ENCODE measurements at places on chromosomes 7 and 10.

DNA sequence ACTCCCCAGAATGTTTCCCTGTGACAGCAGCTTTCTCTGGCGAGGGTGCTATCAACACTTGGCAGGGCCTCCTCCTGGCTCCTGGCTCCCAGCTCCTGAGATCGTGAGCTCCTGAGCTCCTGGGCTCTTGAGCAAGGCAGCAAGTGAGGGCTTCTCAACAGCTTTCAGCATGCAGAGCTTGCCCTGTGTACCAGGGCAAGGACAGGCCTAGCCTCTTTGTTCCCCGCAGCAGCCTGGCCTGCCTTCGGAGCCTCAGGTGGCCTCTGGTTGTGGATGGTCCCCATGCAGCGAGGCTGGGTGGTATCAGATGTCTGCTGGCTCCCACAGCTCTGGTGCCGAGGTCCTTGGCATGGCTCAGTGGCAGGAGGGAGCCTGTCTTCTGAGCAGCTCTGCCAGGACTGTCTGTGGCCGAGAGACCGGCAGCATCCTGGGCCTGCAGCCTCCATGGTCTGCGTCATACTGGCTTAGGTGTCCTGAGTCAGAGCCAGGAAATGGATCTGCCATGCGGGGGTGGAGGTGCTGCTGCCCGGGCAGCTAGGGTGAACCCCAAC, 44.2 kb downstream of the ZMIZ1 start:
- peak; percentile 33 for DNase-seq

DNA sequence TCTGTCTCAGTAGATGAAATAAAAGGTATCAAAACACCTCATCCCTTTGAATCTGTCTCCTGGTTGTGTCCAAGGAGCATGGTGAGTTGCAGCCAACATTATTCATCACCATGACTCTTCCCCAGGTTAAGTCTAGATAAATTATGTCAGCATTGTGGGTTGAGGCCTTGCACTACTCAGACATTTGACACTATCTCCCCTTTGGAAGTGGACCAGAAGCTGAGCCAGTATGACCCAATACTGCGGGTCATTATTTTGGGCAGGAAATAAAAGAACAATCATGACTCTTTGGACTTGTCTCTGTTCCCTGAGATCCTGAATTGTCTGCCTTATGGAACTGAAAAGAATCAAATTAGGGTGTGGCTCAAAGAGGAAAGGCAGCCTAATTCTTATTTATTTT, 168.2 kb upstream of the FAM171A1 start:
- no peak for DNase-seq

GRCh38 chr7:105651798-105652197, 70.5 kb upstream of the EFCAB10 start:
- DNase-seq: no peak

GRCh38 chr7:121002048-121002756, 13.7 kb downstream of the CPED1 start:
- no peak for DNase-seq

DNA sequence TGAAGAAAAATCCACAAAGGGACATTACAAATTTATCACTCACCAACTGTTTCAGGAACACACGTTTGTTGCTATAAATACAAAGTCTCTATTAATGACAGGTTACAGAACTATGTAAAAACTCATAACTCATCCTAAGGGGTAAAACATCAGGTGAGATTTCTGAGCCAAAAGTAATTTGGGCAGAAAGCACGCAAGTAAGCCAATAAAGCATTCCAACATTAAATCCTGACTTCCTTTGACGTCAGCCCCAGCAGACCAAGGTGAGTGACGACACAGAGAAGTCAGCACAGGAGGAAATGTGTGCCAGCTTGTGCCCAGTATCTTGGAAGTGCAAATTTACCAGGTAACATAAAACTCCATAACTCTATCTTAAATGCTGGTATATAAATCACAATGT, 45.7 kb downstream of the IMMP2L start:
- DNase-seq: no peak

DNA sequence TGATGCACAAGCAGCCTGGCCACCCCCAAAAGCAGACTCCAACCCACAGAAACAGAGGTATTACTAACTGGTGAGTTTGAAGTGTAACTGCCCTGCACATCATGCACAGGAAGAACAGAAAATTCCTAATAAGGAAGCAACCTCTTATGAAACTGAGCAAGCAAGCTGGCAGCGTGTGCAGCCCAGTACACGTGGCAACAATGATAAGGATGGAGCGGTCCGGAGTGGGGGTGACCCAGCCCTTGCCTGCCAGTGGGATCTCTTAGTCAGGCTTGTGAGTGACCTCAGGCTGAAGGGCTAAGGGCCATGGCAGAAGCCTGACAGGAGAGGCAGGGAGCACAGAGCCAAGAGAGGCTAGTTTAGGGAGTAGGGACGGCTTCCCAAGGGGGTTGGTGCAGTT, 22.1 kb upstream of the AOAH start:
- no peak for DNase-seq

GRCh38 chr7:95777269-95777668, 4.9 kb downstream of the DYNC1I1 start:
- no peak for DNase-seq

- DNase-seq: no peak
Observed at GRCh38 chr10:126872768-126873167, 32.5 kb upstream of the DOCK1 start.

DNA sequence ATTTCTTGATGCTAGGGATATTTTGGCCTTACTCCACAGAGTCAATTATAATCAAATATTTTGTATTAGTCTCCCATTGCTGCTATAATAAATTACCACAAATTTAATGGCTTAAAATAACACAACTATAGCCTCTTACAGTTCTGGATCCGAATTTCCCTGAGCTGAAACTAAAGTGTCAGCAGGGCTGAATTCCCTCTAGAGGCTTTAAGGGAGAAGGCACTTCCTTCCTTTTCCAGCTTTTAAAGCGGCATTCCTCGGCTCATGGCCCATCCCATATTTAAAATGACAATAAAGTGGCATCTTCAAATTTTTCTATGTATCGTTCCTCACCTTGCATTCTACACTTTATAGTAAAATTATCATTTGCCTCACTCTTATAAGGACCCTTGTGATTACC, 421.4 kb upstream of the ZWINT start:
- DNase-seq: no peak

GRCh38 chr7:50854831-50855230, 72.1 kb upstream of the GRB10 start:
- no peak for DNase-seq

DNA sequence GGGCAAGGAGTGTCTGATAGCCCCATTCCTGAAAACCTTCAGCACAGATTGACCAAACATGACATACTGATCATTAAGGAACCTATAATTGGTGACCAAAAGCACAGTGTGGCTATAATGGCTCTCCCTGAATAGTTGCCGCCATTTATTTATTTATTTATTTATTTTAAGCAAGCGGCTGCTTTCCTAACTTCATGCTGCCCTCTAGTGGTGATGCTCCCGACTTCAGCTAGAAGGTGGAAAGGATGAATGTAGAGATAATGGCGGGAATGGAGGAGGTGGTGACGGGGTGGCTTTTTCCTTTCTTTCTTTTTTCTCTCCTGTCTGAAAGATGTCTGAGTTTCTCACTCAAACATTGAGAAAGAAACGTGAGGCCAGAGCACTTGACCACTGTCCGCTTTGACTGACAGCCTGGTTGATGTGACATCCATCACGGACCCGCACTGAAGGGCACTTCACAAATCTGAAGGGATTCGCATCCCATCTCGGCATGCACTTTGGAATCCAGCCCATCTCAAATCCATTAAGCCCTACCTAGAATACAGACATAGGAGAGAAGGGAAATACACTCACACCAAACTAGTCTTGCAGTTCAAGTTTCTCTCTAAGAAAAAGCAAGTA, 1090.1 kb downstream of the KCNMA1 start:
- peak; percentile 71 for DNase-seq

DNA sequence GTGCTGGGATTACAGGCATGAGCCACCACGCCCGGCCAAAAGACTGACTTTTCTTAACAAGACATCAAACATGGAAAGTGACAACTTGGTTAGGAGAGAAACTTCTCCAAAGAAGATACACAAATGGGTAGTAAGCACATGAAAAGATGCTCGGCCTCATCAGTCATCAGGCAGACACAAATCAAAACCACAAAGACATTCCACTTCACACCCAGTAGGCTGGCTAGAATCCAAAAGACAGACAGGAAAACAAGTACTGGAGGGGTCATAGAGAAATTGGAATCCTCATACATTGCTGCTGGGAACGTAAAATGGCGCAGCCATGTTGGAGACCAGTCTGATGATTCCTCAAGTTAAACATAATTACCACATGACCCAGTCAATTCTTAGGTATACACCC, 16.4 kb downstream of the SEPHS1 start:
- DNase-seq: no peak

DNA sequence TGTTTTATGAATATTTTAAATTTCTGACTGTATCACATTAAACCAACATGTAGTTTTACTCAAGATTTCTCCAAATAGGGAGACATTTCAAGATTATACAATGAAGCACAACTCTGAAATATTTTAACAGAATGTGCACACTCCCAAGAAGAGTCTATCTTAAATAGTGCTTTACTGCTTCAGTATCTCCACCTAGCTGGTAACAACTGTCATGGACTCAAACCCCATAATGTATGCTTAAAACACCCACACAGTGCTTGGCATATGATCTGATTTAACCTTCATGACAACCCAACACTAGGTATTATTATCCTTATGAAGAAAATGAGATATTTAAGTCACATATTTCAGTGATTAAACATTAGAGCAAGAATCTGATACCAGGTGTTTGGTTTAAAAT, 45.9 kb downstream of the ASZ1 start:
- no peak for DNase-seq

- no peak for DNase-seq
Observed at GRCh38 chr10:4632757-4633156, 193.2 kb upstream of the AKR1E2 start.

- no peak for DNase-seq
Observed at GRCh38 chr7:90256778-90257177, 11.8 kb downstream of the CFAP69 start.

All from NCI-H1694 treated with DMSO at 0.1 percent for 48 hours (cell line).